Activated T-cell treated with anti-CD3 and anti-CD28 coated beads, Interleukin-2, amount 50 U/mL, for 4 hours (primary cell): ENCODE measurements at places on chromosomes 4 and X. TPM values are rescaled to one million over a fixed set of nuclear protein-coding genes. Genes with fewer than 3 reads are reported as not detected.

DNA sequence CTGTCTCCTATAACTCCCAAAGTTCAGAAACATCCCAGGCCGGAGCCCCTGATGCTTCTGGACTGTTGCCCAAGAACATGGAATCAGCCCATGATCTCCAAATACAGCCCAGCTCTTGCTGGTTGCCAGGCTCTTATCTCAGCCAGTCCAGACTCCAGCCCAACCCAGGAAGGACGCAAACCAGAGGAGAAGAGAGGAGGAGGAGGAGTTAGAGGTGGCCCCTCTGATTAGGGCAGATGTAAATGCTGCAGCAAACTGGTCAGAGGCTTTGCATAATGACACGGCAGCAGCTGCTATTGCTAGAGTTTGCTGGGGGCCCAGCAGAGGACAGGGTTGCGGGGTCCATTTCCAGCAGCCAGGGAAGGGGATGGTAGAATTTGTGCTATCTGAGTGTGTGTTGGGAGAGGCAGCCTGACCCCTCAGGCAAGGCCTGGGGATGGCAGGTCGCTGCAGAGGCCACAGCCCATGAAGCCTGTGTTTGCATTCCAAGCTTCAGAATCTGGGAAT is 4.2 kb upstream of the OTUD5 start:
- DNase-seq: no peak

- DNase-seq: no peak
Observed at GRCh38 chrX:115410731-115411428, 121.4 kb downstream of the LUZP4 start.

DNA sequence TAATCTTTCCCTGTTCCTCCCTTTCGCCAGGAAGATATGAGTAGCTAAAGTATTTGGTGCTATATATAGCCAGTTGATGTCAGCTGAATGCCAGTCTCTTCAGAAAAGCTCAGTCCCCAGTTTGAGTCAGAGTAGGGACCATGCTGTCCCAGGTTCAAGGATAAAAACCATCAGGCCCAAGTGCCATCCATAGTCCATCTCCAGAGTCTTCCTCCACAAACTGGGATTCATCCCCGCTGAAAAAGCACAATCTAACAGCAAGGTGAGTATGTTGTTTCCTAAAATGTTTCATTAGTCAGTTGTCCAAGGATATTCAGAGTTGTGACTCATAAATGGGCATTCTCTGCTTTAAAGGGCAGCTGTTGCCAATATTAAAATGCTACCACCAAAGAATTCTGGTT is at the start of gene MYOZ2:
MYOZ2 (plus strand) TSS at position 112 of the 401 bp plus-strand sequence. CDS start 694 bp downstream, outside the sequence.
- DNase-seq: no peak

The CT45A1 gene
- total RNA-seq: not detected

The SMR3B gene
- total RNA-seq: not detected

The CCSER1 gene
- 0.10 TPM for total RNA-seq
